Activated CD8-positive, alpha-beta memory T cell treated with anti-CD3 and anti-CD28 coated beads for 1 hour (primary cell): ENCODE measurements at places on chromosomes 2 and 18.

DNA sequence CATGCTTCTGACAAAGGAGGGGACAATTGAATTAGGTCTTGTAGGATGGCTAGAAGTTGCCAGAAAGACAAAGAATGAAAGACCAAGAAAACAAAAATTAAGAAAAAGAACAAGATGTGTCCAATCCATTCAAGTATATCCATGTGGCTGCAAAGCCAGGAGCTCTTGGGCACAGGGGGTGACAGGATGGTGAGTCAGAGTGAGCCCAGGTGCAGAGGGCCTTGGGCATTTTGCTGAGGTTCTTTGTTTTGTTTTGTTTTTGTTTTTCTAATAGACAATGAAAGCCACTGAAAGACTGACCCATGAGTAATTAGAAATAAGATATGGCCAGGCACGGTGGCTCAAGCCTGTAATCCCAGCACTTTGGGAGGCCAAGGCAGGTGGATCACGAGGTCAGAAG, 104.6 kb upstream of the KLHL29 start:
- no peak for DNase-seq

- DNase-seq, result no peak
Measured at GRCh38 chr2:73582364-73582763, 59.9 kb downstream of the NAT8 start.

GRCh38 chr2:157355618-157356017, 30.0 kb upstream of the ERMN start:
- DNase-seq, result no peak

GRCh38 chr18:25587545-25587944, 235.6 kb upstream of the ZNF521 start:
- DNase-seq, result no peak

DNA sequence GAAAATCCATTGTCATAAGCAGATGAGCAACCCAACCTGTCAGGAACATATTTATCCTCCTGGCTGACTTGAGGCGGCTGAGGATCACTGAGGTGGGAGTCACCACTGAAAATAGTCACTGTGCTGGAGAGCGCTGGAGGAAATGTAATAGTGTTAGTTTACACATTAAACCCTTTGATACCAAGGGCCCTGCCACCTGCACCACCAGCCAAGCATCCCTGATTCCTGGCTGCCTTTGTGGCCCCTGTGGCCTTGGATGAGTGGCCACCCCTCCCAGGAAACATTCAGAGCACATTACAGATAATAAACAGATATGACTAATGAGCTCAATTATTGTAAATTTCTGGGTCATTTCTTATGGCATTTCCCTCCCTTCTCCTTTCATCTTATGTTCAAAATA, 105.9 kb downstream of the LYPD1 start:
- DNase-seq, result no peak
